ENCODE measurements at places on chromosomes 4 and X.

DNA sequence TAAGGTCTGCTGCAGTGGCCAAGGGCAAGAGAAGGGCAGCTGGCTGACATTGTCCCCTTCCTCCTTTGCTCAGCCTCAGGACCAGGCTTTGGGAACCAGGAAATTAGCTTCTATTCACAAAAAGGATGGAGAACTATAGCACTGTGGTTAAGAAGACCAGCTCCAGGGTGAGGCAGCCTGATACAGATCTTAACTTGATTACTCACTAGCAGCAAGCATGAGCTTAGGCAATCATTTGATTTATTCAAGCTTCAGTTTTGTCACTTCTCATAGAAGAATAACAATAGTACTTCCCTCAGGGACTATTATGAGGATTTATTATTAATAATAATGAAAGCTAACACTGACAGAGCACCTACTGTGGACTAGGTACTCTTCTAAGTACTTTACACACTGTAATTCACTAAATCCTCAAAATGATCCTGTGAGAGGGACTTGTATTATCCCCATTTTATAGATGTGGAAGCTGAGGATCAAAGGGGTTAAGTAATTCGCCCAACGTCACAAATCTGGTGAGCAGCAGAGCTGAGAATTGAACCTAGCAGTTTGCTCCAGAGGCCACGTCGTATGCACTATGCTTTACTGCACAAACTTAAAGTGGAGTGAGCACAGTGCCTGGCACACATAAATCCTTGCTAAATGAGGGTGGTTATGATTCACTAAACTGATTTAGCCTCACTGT is 130.4 kb upstream of the PAK3 start:
- DNase-seq = no peak

DNA sequence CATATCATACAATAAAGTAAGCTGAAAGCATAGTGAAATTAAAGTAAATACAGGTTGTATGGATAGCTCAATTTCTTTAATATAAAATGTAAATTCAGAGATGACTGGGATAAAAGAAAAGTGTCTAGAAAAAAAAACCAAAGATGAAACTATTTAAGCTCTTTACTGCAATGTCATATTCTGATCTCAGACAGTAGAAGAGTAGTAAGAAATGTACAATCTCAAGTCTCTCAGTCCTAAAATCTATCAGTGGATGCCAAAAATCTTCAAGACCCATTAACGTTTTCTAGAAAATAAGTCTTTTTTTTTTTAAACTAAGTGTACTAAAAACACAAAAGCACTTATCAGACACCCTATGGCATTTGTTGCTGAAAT is 13.8 kb downstream of the MGARP start:
- no peak for DNase-seq

DNA sequence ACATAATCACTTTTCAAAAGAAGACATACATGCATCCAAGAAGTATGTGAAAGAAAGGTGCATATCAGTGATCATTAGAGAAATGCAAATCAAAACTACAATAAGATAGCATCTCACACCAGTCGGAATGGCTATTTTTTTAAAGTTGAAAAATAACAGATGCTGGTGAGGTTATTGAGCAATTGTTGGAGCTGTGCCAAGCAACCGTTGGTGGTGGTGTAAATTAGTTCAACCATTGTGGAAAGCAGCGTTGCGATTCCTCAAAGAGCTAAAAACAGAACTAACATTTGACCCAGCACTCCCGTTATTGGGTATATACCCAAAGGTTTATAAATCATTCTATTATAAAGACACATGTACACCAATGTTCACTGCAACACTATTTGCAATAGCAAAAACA is 14.2 kb downstream of the COX7B2 start:
- no peak for DNase-seq

DNA sequence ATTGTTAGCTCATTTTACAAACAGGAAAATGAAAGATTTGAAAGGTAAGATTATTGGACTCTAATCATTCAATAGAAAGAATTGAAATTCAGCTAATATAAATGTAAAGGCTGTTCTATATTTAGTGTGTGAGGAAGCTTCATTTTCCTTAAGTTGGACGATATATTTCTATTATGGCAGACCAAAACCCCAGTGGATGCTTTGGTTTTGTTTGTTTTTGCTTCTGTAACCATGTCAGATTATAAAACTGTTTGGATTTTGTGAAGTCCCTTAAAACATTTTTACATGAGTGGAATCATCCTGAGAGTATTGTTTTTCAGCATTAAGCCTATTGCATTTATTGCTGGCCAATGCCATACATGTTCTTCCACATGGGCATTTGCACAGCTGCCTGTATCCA is 110.2 kb upstream of the ENPEP start:
- no peak for DNase-seq

DNA sequence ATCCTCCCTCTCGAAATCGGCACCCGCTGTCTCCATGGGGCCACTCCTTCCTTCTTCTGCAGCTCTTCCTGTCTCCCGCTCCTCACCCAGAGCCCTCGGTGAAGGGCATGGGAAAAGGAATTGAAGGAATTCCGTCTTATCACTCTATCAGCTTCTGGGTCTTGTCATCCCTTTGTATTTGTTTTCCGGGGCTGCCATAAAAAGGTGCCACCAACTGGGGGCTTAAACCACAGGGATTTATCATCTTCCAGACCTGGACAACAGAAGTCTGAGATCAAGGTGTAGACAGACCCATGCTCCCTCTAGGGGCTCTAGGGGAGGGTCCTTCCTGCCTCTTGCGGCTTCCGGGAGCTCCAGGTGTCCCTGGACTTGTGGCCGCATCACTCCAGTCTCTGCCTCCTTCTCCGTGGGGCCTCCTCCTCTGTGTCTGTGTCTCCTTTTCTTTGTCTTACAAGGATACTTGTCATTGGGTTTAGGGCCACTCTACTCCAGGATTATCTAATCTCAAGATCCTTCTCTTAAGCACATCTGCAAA is 24.0 kb downstream of the CD99 start:
- DNase-seq = no peak

DNA sequence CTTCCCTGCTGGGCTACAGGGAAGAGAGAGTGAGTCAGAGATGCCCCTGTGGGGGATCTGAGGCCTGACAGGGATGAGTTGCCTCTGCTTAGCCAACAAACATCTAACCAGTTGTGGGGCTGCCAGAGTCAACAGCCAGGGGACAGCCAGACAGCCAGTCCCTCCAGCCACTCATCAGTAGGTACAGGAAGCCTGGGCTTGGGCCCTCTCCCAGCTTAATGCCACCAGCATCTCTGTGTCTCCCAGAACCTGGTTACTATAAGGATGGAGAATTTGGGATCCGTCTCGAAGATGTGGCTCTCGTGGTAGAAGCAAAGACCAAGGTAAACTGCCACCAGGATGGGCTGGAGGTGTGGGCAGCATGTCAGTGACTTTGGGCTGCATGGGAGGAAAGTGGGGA is 17.3 kb upstream of the SASH3 start:
- no peak for DNase-seq

DNA sequence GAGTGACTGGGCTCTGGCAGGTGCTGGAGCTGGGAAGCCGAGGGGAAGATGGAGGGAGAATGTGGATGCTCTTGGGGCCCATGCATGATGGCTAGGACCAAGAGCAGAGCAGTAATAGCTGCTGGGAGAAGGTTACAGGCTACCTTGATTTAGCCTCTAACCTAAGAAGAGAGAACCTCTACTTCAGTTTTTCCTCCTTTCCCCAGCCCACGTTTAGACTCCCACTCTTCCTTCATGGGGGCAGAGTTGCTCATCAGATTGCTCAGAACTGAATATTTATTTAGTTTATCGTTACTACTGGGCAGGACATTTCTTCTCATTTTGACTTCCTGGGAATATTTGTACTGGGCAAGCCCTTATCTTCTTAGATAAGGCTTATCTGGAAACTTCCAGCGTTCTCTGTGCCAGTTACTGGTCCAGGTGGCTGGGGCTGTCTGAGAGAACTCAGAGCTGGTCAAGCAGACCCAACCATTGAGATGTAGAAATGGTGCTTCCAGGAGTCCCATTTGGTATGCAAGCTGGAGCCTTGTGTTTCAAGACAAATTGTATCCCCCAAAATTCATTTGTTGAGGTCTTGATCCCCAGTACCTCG is 442.9 kb upstream of the BOD1L1 start:
- DNase-seq = no peak

GRCh38 chr4:145011636-145012035 is 86.4 kb downstream of the ANAPC10 start:
- DNase-seq = no peak

DNA sequence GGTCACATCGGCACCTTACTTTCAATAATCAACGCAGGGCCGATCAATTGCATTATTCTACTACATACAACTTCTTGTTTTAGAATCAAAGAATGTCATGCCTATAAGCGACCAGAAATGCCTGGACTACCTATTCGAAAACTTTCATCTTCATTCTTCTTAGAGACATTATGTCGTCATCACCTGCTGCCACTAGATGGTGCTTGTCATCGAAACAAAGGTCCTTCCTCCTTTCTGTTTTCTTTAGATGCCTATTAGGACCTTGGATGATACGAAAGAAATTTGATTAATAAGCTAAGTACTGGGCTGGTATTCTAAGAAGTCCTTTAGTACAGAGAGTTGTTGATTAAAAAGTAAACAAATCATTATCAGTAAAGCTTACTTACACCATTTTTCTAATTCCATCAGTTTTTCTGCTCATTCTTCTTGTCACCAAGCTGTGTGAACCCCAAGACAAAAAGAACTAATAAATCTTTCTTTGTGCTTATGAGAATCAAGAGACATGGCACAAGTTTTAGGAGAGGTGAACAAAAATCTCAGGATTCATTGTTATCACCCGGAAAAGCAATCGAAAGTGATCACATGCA is 154.5 kb upstream of the SLC4A4 start:
- no peak for DNase-seq

- no peak for DNase-seq
These were observed 88.0 kb downstream of the GUCY2F start for GRCh38 chrX:109393859-109394258.

- no peak for DNase-seq
These were observed 42.3 kb upstream of the C1QTNF7 start for GRCh38 chr4:15385515-15385914.

- no peak for DNase-seq
These were observed 93.4 kb downstream of the TENT5D start for GRCh38 chrX:80513625-80514024.

- DNase-seq = no peak
These were observed 41.5 kb downstream of the EFNB1 start for GRCh38 chrX:68870357-68870756.

DNA sequence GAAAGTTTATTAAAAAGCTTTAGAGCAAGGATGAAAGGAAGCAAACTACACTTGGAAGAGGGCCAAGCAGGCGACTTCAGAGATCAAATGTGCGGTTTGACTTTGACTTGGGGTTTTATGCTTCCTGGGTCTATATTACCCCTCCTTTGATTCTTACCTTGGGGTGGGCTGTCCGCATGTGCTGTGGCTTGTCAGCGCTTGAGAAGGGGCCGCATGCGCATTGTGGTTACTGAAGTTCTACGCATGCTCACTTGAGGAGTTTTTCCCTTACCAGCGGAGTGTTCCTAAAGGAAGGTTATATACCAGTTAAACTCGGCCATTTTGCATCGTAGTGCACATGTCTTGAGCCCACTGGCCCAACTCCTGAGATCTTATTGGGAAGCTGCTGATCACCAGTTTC is 9.9 kb downstream of the ZNF157 start:
- peak; percentile 59 for DNase-seq

DNA sequence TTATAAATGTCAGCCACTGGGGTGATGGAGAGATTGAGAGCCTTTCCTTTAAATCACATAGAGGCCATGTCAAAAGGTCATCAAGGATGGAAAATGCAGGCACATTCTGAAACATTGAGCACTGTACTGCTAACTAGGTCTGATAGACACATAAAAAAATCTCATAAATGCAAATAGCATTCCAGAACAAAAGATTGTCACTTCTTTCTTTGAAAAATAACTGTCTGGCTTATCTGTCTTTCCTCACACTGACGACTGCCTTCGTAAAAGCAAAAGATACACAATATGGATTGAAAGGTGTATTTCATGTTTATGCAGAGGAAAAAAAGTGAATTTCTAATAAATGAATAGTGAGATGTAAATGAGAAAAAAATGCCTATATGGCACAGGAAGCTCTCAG is 59.9 kb downstream of the PABPC4L start:
- DNase-seq = no peak

DNA sequence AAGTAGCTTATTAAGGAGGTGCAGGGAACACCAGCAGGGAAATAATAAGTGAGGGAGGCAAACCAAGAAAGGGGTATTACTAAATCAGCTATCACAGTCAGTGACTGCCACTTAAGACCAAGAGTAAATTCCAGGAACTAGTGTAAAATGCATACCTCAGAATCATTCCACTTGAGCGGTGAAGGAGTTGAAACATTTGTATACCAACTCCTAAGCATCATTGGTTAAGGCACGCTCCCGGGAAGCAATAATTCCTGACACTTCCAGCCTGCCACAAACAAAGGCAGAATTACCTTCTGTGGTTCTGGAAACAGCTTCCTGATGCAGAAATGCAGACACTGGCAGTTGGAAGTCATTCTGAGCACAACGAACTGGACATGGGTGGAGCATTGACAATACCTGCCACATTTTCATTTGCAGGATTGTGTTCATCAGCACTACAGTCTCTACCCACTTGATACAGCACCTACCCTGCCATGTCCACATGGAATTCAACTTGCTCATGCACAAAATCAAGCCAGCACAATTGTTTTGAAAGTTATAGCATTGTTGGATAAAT is 82.1 kb downstream of the PPP1R2C start:
- DNase-seq = no peak

GRCh38 chr4:172390331-172390730 is 577.1 kb downstream of the GALNTL6 start:
- no peak for DNase-seq

GRCh38 chrX:109585488-109585887 is 39.5 kb downstream of the KCNE5 start:
- no peak for DNase-seq

DNA sequence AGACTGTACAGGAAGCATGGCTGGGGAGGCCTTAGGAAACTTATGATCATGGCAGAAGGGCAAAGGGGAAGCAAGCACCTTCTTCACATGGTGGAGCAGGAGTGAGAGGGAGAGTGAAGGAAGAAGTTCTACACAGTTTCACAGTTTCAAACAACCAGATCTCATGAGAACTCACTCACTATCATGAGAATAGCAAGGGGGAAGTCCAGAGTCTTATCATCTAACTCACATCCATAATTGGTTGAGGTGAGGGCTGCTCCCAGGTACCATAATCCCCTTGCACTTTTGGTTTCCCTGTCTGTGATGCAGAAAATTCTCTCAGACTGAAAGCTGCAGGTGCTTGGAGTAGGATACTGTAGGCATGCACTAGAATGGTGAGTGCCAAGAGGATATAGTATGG is 233.8 kb upstream of the CPEB2 start:
- DNase-seq = no peak

- no peak for DNase-seq
These were observed 19.9 kb downstream of the SH3BP2 start for GRCh38 chr4:2812612-2813354.
